ENCODE measurements at places on chromosomes 12 and 14.

GRCh38 chr14:74638066-74638465 lies 26.0 kb upstream of the LTBP2 start:
- DNase-seq = no peak

- no peak for DNase-seq
Observed at GRCh38 chr12:48198672-48198971, 4.5 kb downstream of the OR10AD1 start.

DNA sequence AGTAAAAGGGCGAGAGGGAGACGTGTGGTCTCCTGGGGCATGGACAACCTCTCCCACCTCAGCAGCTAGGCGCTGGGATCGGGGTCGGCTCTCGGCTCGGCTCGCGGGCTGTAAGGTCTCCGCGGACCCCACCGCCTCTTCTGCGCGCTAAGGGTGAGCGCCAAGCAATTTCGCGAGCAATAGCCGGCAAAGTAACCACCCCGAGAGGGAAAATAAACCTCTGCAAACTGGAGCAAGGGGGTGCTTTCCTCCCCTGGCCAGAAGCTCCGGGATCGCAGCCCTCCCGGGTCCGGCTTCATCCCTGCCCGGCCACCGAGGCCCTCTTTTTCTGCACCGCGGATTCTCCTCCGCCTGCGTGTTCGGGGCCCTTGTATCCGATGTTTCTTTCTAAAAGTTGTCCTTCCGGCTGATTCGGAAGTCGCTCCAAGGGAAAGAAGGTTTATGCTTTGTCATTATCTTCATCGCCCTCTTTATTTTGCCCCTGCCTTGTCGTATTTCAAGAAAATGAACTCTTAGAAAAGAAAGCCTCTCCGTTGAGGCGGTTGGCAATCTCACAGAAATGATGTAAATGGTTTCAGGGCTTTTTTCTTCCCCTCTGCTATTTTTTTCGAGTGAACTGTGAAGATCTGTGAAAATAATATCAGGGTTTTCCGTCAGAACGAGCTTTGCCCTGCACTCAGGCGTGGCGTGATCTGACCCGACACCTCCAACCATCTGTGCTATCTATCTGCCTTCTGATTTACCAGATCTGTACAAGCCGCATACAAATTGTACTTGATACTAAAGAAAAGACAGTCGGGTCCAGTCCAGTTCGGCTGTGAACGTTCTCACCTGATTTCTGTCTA lies 1.7 kb upstream of the SIX6 start:
- DNase-seq = no peak

DNA sequence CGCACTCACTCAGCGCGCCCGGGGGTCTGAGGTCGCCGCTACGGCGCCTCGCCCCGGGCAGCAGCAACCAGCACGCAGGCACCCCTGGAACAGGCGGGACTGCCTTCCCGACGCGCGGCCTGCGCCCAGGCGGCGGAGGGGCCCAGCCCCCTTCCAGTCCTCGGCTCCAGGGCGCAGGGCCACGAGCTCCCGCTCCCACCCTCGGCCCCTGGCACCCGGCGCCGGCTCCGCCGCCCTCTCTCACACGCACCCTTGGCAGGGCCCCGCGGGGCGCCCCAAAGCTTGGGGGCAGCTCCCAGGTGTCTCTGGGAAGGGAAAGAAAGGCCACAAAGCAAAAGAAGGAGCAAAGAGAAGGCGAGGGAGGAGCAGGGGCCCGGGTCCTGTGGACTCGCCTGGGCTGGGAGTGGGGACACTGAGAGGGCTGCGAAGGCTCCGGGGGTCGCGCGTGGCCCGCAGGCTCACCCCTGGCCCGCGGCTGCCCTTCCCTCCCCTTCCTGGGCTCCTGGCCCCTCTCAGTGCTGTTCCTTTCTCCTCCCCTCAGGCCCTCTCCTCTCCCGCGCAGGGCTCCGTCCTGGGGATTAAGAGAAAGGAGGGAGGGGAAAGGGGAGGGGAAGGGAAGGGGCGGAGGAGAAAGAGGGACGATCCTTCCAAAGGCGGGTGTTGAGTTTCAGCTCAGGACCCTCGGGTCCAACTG lies 907 bp upstream of the EFS start:
- DNase-seq = peak; percentile 83

DNA sequence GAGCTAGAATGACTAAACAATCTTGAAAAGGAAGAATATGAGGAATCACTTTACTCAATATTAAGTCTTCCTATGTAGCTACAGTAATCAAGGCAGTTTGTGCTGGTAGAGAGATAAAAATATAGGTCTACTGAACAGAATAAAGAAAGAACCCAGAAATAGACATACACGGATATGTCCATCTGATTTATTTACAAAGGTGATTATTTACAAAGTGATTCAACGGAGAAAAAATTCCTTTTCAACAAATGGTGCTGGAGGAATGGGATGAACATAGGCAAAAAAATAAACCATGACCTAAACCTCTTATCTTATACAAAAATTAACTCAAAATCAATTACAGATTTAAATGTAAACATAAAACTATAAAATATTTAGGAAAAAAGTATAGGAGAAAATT lies 36.6 kb downstream of the TAOK3 start:
- DNase-seq = no peak

DNA sequence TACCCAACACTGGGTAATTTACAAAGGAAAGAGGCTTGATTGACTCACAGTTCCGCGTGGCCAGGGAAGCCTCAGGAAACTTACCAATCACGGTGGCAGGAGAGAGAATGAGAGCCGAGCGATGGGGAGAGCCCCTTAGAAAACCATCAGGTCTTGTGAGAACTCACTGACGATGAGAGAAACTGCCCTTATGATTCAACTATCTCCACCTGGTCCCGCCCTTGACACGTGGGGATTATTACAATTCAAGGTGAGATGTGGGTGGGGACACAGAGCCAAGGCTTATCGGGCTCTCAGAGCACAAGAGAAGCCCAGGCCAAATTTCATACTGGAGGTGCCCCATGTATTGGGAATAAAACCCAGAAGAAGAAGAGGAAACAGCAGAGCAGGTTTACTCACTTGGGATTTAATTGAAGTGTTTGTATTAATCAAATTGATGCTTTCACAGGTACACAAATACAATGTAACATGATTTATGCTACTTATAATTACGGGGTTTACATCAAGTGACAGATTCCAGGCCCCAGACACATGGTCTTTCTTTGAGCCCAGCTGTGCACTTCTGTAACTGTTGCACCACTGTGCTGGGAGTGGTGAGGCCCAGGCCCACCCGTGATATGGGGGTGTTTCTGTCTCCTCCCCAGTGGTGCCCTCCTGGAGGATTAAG lies 8.2 kb upstream of the CCDC85C start:
- DNase-seq = no peak

DNA sequence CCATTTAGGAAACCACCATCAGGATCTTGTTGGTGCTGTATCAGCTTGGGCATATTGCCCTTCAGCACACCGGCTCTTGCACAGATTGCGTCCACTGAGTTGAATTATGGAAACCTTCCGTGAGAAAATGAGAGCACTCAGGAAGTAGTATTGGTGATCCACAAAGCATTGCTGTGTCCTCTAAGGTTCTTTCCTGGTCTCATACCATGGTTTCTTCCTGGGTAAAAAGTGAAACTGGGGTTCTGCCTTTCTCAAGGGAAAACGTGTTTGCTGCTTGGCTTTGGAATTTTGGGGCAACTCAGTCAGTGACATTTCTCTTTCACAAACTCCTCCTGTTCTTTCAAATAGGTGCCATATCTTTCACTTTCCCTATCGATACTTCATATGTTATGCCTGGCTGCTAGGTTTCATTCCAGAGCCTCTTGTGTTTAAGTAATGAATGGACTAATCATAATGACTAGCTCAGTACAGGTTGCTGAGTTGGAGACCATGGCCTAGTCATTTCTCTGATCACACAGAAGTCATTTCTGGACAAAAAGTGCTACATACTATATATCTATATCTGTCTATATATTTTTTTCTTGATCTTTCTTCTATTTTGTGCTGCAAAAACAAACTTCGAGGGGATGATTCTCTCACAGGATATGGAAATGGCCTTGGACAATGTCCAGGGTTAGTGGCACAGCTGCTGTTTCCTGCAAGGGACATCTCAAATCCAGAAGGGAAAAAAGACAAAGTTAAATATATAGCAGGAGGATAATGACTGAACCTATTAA lies 423.4 kb downstream of the ZFP36L1 start:
- DNase-seq = no peak

DNA sequence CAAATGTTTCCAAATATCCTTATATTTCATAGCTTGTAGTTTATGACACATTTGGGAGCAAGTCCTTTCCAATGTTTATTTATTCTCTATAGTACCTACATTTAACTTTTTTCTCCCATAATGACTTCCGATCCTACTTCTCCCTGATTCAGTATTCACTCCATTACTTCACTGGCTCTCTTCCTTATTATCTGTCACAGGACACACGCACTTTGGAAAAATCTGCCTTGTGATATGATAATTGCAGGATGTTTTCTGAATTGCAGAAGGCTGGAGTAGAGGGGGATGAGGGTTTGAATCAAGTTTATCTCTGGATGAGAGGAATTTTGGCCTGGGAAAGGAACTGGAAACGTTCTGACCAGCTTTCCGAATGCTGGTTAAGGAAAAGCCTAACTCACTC lies 75.0 kb downstream of the HMGA2 start:
- DNase-seq = no peak

GRCh38 chr12:67798768-67799167 lies 150.2 kb downstream of the DYRK2 start:
- no peak for DNase-seq

GRCh38 chr12:65867394-65867793 lies 43.1 kb downstream of the HMGA2 start:
- DNase-seq = peak; percentile 42

DNA sequence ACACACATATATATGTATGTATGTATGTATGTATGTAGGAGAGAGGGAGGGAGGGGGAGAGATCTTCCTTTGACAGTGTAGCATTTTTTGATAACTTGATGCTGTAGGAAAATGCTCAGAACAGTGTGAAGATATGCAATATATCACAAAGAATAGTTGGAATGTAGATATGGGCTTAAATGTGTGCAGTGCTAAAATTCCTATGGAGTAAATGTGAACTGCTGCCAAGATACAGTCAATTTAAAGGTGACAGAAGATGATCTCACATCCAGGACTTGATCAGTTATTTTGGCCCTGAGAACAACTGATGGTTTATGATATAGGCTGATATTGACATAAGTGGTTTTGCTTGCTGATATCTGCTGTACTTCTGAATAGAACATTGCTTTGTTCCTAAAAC lies 84.2 kb downstream of the DAAM1 start:
- no peak for DNase-seq

- no peak for DNase-seq
Observed at GRCh38 chr12:15163030-15163976, 57.9 kb downstream of the RERG start.

GRCh38 chr14:48331421-48331820 lies 656.0 kb upstream of the MDGA2 start:
- no peak for DNase-seq

GRCh38 chr12:112855375-112855774 lies 51.4 kb upstream of the OAS1 start:
- DNase-seq = no peak

GRCh38 chr12:116155383-116155782 lies 122.1 kb downstream of the MED13L start:
- no peak for DNase-seq

GRCh38 chr12:105622846-105623736 lies 292.6 kb downstream of the C12orf75 start:
- peak; percentile 65 for DNase-seq

GRCh38 chr14:81324011-81324410 lies 76.1 kb downstream of the STON2 start:
- DNase-seq = peak; percentile 76

DNA sequence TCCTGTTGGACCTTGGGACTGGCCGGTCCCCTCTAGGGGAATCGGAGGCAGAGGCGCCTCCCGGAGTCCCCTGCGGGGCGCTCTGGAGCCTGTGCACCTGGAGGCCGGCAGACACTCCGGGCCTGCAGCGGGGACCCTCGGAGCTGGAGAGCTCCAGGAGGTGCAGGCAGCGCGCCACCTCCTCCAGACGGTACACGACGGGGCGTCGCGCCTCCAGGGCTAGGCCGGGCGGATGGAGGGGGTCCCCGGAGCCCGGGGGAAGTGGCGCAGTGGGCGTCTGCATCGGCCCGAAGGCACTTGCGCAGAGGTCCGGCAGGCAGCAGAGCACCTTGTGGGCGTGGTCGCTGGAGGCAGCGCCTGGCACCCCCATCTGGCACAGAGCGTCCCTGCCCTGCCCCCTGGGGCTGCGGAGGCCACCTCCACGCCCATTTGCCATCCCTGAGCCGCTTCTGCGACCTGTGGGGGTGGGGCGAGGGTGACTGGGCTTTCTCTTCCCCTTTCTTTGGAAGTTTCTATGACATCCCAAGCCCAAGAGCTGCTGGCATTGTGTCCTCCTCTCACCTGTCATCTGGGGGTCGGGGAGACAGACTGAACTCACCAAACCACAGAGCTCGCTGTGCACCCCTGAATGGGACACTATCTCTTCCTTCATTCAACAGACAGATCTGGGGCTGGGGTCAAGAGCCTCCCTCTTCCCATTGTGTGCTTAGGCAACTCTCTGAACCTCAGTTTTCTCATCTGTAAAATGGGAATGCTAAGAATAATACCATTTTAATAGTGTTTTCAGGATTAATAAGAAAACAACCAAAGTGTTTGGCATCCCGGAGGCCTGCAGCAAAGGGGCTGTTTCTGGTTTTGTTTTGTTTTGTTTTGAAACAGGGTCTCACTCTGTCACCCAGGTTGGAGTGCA lies 37.5 kb upstream of the CORO1C start:
- peak; percentile 34 for DNase-seq

DNA sequence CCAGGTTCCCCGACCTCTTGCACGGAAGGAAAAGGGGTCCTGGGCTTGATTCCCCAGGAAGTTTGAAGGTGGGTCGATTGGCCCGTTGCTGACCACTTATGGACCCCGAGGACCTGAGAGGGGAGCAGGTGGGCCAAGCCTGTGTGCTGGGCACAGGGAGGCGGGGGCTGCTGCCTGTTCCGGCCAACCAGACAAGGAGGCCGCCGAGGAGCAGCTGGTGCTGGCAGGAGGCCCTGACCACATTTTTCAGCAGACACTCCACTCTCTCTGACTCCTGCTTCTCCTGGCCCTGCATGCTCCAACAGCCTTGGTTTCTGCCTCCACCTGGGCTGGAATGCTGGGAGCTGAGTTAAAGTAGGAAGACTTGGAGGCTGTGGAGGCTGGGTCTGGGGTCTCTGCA lies 42.8 kb downstream of the NOS1 start:
- no peak for DNase-seq
